Amygdala (tissue), 56 donors: ENCODE measurements at places on chromosomes 2 and 18.

DNA sequence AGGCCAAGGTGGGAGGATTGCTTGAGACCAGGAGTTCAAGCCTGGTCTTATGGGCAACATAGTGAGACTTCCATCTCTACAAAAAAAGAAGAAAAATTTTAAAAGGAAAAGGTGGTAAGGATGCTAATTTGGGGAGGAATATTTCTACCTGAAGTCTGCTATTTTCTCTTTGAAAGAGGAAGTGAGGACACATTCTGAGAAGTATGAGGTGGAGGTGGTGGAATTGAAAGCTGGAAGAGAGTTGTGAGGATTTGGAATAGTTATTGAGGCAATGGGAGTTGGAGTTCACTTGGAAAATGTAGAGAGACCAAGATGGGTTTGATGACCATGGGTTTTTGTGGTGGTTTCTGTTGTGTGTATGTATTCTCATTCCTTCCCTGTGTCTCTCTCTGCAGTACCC lies 29.3 kb downstream of the EML4 start:
- DNase-seq = no peak

- no peak for DNase-seq
Observed at GRCh38 chr18:22734791-22735627, 198.1 kb upstream of the RBBP8 start.

DNA sequence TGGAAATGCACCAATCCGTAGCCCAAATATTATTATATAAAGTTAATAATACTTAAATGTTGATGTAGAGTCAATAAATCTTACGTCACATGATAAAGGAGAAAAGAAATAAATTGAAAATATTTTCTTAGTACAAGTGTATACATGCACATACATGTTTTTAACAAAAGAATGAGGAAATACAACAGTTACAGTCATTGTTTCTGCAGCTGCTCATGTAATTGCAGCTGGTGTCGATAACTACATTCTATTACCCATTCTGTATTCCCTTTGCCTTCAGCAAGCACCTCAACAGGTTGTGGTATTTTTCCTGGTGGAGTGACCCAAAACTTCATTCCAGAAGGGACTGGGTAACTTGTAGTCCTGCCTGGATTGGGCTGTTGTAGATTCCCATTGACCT lies 377.8 kb upstream of the FSIP2 start:
- no peak for DNase-seq

DNA sequence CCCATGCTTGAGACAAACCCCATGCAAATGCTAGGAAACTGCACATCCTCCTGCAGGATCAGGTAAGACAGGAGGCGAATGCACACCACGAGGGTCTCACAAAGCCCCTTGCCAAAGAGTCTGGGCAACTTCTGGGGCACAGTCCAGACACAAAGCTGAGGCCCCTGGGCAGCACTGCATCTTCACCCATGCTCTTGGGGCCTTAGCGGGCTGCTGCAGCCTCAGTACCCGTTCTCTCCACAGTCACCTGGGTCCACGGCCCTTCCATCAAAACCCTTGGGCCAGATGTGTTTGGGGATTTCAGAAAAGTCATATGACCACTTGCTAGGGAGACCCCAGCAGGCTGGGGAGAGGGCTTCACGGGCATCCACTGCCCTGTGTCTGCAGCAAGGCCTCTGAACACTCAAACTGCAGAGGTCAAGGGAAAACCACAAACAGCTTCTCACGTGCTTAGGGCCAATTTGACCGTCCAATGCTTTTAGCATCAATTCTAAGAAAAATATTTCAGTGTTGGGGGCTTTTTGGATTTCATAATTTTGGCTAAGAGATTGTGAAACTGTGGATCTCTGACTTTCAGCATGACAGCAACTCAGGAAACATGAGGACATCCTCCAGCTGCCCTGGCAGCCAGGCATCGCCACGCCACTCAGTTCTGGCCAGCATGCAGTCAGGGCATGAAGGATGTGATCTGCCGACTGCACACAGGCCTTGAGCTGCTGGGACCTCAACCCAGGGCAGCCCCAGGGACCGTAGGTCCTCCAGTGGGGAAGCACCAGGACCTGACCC lies 20.0 kb downstream of the PASK start:
- DNase-seq = no peak

DNA sequence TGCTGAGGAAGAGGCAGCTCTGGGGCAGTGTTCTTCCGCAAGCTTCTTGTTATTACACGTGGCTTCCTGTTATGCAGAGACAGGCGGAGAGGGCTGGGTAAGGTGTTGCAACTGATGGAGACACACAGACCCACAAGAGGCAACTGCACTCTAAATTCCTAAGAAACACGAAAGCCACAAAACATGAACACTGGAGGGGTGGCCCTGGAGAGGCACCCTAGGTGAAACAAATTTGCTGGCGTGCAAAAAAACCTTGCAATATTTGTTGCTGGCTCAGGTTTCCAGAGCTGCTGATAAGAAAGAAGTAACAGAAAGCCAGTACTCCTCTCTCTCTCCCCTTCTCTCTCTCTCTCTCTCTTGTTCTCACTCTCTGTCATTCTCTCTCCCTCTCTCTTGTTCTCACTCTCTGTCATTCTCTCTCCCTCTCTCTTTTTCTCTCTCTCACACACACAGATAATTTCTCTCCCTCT lies 31.8 kb downstream of the ARHGAP25 start:
- DNase-seq = no peak

DNA sequence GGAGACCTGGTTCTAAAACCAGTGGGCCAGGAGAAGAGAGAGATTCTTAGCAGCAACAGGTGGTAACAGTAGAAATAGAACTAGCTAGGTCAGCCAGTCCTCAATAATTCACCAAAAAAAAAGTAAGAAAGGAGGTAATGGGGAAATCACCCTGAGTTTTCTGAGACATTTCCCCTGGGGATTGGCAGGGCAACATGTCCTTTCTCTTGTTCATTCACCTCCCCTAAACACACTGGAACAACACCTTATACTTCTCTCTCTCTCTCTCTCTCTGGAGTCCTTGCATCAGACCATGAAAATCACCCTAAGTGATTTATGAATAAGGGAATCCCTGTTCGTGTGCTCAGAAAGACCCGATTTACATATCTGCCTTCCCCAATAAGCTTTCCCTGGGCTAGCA lies 64.8 kb downstream of the COX7A2L start:
- no peak for DNase-seq

DNA sequence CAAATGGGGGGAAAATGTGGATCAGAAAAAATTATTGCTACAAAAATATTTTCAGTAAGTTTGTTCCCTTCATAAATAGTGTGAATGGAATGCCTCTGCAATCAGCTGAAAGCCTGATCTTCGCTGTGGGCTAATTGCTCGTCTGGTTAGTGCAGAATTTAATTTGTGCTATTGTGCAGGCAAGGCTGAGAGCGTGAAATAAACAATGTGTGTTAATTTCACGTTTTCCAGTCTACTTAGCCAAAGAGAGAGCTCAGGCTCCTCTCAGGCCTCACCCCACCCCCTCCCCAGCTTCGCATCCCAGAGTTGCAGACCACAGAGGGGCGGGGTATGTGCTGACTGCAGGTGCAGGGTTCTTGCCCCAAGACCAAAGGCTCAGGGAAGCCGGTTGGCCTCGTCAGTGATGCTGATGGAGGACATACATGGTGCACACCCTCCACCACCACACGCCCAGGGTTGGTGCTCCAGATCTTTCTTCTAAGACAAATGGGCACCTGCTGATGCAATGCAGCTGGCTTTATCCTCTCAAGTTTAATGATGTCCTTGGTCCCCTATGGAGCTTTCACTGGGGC lies 302.6 kb upstream of the SLC14A2 start:
- DNase-seq = no peak

DNA sequence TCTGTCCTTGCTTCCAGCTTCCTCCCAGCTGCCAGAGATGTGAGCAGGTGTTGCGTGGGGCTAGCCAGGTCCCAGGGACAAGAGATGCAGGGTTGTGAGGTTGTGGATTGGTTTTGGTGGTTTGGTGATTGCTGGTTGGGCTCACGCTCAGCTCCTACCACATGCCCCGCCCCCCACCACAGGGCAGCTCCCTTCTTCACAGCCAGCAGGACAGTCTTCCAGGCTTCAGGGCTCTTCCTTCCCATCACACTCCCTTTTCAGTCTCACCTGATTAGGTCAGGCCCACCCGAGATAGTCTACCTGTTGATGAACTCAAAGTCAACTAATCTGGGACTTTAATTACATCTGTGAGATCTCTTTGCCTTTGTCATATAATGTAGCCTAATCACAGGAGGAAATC lies 52.0 kb upstream of the GLI2 start:
- no peak for DNase-seq

DNA sequence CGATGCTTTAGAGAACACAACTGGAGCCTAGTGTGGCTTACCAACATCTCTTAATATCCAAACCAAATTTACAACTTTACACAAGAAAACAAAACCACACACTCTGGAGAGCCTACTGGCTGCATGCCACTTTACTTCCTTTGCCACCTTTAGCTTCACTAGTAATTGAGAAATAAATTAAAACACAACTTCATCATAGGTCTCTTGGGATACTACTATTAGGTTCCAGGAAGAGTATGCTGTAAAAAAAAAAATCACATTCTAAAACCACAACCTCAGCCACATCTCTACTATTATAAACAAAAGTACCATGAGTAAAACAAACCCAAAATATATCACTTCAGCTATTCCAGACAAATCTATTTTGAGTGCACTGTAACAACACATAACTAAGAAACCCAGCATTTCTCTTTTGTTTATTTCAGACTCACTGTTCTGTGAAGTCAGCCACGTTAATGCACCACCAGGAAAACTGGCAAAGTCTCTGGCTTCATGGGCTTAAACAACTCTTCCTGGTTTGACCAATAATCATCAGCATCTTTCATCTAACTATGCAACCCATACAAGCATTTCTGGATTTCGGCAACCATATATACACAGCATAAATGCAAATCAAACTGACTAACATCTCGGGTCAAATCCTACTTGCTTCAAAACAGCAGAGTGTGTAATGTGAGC lies 59.1 kb downstream of the REV1 start:
- DNase-seq = no peak

DNA sequence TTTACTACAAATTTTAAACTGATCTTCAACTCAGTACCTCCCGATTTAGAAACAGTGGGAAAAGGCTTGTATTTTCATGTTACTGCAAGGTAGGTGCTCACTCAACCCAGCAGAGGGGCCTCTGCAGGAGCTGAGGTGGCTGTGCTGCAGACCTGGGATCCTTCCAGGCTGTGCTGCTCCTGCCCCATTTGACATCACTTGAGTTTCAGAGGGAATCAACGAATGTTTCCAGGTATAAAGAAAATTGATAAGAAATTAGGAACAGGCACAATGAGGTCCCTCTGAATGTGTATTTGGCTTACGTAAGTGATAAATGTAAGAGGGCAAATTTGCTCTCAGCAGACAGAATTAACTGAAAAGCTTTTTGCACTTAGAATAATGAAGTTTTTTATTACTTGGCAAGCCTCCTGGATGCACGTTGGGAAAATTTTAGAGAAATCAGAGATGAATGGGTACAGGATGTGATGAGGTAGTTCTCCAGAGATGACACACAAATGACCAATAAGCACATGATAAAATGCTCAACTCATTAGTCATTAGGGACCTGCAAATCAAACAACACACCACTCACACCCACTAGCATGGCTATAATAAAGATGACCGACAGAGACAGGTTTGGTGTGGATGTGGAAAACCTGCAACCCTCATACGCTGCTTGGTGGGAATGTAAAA lies 114.0 kb downstream of the NOL10 start:
- no peak for DNase-seq

DNA sequence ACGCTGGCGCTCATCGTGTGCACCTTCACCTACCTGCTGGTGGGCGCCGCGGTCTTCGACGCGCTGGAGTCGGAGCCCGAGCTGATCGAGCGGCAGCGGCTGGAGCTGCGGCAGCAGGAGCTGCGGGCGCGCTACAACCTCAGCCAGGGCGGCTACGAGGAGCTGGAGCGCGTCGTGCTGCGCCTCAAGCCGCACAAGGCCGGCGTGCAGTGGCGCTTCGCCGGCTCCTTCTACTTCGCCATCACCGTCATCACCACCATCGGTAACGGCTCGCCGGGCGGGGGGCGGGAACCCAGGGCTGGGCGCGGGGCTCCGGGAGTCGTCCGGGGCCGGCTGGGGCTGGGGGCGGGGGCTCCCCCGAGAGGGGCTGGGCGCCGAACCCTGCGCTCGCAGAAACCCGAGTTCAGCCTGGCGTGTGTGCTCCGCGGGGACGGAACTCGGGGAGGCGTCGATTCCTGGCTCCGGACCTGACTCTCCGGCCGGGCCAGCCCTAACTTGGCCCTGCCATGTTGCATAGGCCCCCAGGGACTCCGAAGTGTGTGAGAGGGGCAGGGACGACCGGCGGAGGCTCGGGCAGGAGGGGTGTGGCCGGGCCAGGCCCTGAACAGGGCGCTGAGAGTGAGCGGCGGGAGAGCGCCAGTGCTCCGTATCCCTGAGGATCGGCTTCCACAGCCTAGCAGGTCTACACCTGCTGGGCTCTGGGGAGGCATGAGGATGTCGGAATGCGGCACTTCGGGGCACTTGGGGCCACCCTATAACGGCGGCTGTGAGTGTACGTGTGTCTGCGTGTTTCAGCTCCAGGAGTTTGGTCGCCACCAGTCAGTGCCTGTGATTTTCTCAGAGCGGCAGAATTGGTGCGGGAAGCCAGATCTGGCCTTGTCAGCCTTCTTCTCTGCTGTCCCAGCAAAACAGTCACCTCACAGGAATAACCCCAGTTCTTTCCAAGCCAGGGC lies 651 bp downstream of the KCNK3 start:
- DNase-seq = no peak

DNA sequence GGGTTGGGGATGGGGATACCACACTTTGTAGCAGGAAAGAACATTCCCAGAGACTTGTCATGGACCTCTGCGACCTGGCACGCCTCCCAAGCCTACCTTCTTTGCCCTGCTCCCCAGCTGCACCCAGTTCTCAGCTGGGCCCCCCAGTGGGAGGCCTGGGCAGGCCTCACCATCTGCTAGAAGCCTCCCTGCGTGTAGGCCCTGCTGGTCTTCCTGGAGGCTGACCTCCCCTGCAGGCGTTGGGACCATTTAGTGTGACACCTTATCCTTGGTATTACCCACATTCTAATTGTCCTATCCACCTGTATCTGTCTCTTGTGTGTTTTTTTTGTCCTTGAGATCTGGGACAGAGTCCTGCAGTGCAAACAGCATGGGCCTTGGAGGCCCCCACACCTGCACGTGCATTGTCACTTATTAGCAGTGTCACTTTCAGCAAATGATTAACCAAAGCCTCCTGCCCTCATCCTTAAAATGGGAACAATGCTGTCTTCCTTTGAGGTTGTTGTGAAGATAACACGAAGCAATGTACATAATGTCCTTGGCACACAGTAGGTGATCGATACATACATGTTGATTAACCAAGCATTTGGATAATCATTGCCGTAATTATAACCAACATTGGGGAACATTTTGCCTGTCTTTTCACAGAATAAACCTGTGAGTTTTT lies 77.2 kb downstream of the LIPG start:
- DNase-seq = no peak

DNA sequence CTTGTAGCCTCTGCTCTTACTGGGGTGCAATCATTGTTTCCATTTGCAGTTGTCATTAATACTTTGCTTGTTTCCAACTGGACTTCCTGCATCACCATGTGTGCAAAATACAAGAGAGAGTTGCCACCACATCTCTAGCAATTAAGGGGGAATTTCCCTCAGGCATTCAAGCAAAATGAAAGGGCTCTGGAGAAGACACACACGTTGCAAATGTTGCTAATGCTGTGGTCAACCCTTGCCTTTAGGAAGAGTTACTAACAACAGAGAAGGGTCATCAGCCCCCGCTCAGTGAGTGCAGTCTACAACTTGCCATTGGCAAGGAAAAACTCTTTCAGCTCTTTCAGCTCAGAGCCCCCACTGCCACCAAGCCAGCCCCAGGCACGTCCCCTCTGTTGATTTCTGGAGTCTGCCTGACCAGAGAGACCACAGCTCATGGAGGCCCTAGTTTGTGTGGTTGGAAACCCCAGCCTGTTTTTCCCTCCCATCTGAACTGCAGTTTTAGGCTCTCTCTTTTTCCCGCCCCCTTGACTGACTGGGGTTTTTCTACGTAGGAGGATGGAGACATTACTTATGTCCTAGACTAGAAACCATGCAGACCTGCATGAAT lies 25.9 kb upstream of the GPR45 start:
- no peak for DNase-seq
